ENCODE measurements at places on chromosomes 6 and 20. TPM values are rescaled to one million over a fixed set of nuclear protein-coding genes. Genes with fewer than 3 reads are reported as not detected.

Gene PGBD1
- 7.6 TPM for total RNA-seq

GRCh38 chr20:57988828-57989227 lies 239.6 kb downstream of the ANKRD60 start:
- H3K27ac ChIP-seq: no peak overlapping the region
- H3K4me3 ChIP-seq: no peak overlapping the region
- peaks cover 19% of the 10 kb centered on the region for H3K4me1 ChIP-seq
- no peaks in the 10 kb centered on the region for H3K27me3 ChIP-seq
- H3K36me3 ChIP-seq: no peaks in the 10 kb centered on the region
- DNase-seq: no peak

DNA sequence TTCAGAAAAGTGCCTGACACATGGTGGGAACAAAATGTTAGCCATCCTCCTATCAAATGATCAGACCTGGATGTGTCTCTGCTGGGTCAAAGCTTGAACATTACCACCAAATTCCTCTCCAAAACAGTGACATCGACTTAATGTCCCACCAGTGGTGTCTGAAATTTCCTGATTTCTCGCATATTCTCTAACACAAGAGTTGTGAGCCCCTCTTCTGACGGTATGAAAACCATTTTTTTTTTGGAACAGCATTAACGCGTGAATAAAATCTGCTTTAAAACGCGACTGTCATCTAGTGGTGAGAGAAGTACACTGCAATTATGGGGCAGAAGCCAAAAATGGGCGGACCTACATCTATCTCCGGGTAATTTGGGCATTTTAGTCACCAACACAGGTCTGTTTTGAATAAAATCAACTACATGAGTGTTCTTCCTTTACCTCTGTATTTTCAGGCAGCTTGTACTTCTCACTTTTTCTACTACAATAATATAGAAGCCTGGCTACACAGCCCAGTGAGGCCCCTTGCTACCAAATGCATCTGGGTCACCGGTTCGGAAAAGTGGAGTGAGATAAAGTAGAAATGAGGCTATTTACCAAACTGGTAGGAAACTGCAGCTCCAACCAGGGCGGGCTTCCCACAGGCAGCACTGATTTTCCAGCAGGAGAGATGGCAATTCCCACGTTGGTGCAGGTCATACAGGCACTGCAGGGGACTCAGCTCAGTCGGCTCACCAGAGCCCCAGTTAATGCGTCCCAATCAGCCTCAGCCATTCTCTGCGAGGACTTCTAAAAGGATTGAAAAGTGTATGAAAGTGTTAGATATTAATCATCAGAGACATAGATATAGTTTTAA lies 27.4 kb downstream of the MGME1 start:
- no peaks in the 10 kb centered on the region for H3K27me3 ChIP-seq
- H3K4me3 ChIP-seq: peak overlapping the region; percentile 31
- no peaks in the 10 kb centered on the region for H3K4me1 ChIP-seq
- H3K27ac ChIP-seq: no peak overlapping the region
- DNase-seq: no peak

- peaks cover 10% of the 10 kb centered on the region for H3K27me3 ChIP-seq
- DNase-seq: no peak
- H3K4me3 ChIP-seq: no peak overlapping the region
- H3K27ac ChIP-seq: no peak overlapping the region
- H3K4me1 ChIP-seq: no peaks in the 10 kb centered on the region
Observed at GRCh38 chr6:45791211-45792168, 224.2 kb downstream of the CLIC5 start.

GRCh38 chr6:157556144-157556645 lies 175.2 kb downstream of the ZDHHC14 start:
- H3K36me3 ChIP-seq: no peaks in the 10 kb centered on the region
- no peak overlapping the region for H3K4me3 ChIP-seq
- DNase-seq: no peak
- no peaks in the 10 kb centered on the region for H3K27me3 ChIP-seq

Gene DTD1
- 23.6 TPM for total RNA-seq

Gene LCA5
- 7.0 TPM for total RNA-seq

Gene GSTA1
- total RNA-seq: 0.28 TPM

- H3K36me3 ChIP-seq: no peaks in the 10 kb centered on the region
- no peak for DNase-seq
- no peaks in the 10 kb centered on the region for H3K27me3 ChIP-seq
- no peak overlapping the region for H3K27ac ChIP-seq
Observed at GRCh38 chr6:64335195-64335594, 699.6 kb downstream of the PHF3 start.

GRCh38 chr20:15297059-15297875 lies 959.9 kb upstream of the FLRT3 start:
- no peaks in the 10 kb centered on the region for H3K27me3 ChIP-seq
- H3K4me3 ChIP-seq: no peak overlapping the region
- H3K4me1 ChIP-seq: no peaks in the 10 kb centered on the region

DNA sequence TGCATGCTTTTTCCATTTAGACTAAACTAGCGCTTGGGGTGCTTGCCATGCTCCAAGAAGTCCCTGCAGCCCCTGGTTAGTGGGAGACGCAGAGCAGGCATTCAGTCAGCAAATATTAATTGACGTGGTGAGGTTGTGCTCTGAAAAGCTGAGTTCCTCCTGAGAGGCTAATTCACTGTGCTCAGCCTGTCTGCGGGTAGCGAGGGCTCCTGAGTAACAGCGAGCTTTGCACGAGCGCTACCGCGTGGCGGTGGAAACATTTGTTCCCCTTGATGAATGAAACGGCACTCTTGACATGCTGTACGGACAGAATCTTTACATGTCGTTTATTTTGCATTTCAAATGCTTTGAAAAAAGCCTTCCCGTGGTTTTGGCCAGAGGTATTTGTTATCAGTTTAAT lies 170.6 kb upstream of the AGPAT4 start:
- no peaks in the 10 kb centered on the region for H3K27me3 ChIP-seq
- no peak overlapping the region for H3K4me3 ChIP-seq
- DNase-seq: no peak
- H3K36me3 ChIP-seq: no peaks in the 10 kb centered on the region
- peaks cover 3% of the 10 kb centered on the region for H3K4me1 ChIP-seq
